ENCODE measurements at places on chromosomes 3 and 15.

DNA sequence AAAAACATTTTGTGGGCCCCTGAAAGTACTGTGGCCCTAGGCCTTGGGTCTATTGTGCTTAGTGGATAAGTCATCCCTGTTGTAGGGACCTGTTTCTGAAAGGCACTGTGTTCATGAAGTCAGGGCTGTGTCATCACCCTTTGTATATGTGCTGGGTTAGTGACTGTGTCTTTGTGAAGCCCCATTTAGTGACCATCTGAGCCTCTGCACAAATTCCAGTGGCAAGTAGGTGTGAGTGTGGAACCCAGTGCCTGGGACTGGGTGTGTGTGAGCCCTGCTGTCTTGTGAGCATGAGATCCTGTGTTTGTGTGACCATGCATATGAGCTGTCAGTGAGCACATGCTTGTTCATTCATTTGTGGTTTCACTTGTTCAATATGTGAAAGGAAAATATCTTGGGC, 1.2 kb upstream of the HYAL1 start:
- no peak for DNase-seq

GRCh38 chr3:157859541-157859940, 246.7 kb downstream of the SHOX2 start:
- no peak for DNase-seq

- DNase-seq: no peak
These were observed 552.0 kb downstream of the SI start for GRCh38 chr3:164526250-164526649.

- no peak for DNase-seq
These were observed 153.4 kb downstream of the RORA start for GRCh38 chr15:61075741-61076140.

GRCh38 chr3:36700537-36701248, 63.7 kb downstream of the DCLK3 start:
- peak; percentile 22 for DNase-seq

DNA sequence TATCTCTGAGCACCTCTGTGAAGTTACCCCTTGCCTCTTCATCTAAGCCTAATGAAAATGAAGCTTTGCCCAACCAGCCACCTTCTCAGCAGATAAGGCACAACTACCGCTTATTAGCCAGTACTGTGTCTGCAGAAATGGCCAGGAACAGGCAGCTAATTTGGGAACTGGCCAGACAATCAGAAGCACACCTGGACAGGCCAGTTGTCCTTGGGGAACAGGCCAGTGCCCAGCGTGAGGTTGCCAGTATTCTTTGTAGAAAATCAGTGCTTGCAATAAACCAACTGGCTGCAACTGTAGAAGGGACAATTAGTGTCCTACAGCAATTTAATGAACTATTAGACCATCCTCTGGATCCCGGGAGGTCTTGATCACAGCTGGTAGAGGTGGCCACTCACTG, 10.4 kb upstream of the TMEM87A start:
- DNase-seq: no peak

All from stimulated activated CD4-positive, alpha-beta T cell treated with anti-CD3 and anti-CD28 coated beads, Interleukin-12 subunit alpha, Interleukin-12 subunit beta, amount 100 ng/mL, for 48 hours (primary cell).